ENCODE measurements at places on chromosomes 6 and 20.
A peak's percentile ranks its signal among the peaks of the same experiment; 100 is the strongest.

GRCh38 chr6:15284743-15285142 is 38.9 kb downstream of the JARID2 start:
- DNase-seq = no peak

DNA sequence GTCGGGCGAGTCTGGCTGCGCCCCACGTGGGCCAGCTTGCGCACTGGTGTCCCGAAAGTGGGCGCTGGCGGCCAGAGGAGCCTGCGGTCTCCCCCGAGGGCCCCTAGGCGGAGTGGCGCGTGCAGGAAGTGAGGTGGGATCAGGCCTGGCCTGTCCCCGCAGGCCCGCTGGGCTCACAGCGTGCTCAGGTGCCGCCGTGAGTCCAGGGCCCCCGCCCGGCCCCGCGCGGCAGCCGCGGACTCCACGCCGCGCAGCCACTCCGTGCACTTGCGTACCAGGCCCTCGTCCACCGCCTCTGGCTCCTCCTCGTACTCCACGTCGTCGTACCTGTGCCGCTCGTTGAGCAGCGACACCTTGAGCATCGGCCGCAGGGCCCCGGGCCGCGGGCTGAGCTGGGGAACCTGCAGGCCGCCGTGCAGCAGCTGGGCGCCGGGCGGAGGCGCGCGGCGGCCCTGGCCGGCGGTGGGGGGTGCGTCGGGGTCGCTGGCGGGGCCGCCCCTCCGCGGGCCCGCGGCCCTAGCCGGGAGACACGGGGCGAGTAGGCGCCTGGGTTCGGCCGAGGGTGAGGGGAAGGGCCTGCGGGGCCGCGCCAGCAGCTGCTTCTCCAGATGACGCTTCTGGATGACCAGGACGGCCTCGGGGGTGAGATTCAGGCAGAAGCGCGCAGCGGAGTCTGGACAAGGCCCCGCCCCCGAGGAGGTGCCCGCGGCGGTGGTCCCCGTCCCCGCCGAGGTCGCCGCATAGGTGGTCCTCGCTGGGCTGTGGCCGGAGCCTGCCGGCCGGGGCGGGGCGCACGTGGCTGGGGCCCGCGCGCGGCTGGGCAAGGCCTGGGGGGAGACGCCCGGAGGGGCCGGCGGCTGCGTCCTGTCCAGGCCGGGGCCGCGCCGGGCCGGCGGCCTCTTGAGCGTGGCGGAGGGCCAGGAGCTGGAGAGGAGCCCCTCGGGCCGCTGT is 835 bp downstream of the PRR18 start:
- no peak for DNase-seq

GRCh38 chr20:53655625-53656292 is 62.1 kb upstream of the ZNF217 start:
- no peak for DNase-seq

- no peak for DNase-seq
These were observed 9.6 kb upstream of the NELFCD start for GRCh38 chr20:58971429-58971828.

GRCh38 chr20:40467067-40467466 is 222.0 kb downstream of the MAFB start:
- no peak for DNase-seq

DNA sequence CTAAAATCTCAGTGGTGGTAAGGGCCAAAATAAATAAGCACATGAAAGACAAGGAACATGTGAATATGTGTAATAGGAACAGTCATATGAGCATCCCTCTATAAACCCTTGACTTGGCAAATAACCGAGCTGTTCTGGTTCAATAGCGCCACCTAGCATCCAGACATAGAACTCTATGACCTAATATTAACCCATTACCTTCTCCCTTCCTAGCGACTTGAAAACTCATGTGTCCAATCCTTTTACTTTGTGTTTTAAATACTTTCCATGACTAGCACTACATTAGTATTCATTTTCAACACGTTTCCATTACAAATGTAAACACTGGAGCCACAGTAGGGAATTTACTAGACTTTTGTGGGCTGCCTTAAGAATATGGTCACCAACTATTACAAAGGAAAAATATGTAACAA is 279.7 kb downstream of the UST start:
- DNase-seq = no peak

DNA sequence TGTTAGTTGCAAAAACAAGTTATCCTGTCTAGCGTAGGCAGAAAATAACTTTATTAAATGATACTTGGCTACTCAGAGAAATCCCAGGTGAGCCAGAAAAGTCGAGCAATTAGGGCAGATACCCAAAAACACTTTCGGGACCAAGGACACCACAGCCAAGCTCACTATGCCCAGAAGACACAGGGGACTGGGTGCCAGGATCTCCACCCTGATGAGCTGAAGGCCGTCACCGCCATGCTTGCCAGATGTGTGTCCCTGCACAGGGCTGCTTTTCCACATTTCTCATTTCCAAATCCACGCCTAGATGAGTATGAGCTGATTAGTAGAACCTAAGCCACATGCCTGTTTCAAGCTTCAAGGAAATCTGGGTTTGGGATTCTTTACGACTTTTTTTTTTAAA is 214.0 kb upstream of the SMLR1 start:
- no peak for DNase-seq

- DNase-seq = no peak
These were observed 16.9 kb downstream of the BNIP5 start for GRCh38 chr6:36319821-36320220.

DNA sequence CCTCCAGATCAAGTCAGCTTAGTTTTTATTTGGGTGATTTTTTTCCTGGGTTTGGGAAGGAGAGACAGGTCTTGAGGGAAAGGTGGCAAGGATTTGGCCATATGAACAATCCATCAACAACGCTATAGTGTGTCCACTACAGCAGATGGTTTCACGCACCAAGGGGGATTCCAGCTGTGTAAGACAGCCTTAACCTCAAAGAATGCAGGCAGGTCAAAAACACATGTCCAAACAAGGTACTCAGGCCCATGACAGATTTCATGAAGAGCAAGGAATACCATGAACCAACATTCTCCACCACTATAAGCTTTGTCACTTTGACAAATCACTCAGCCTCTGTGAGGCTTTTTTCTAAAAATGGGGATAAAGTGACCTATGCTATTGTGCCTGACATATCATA is 2.0 kb downstream of the AIF1 start:
- DNase-seq = no peak

DNA sequence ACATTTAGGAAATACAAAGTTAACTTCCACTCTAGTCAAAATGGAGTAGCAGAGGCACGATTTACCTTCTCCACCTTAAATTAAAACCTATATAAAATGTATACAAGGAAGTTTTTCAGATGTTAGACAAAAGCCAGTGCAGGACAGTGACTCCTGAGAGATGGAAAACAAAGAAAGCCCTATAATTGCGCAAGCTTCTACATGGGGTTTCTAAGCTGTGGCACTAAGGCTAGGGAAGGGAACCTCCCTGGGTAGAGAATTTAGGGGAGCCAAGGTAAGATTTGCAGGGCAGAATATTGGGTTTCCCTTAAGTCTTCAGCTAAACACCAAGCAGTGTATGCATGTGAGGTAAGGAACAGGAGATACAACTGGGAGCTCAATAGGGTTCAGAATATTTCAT is 18.5 kb upstream of the ZC3H12D start:
- DNase-seq = no peak

- peak; percentile 23 for DNase-seq
These were observed 19.4 kb upstream of the MUC21 start for GRCh38 chr6:30964075-30964474.

DNA sequence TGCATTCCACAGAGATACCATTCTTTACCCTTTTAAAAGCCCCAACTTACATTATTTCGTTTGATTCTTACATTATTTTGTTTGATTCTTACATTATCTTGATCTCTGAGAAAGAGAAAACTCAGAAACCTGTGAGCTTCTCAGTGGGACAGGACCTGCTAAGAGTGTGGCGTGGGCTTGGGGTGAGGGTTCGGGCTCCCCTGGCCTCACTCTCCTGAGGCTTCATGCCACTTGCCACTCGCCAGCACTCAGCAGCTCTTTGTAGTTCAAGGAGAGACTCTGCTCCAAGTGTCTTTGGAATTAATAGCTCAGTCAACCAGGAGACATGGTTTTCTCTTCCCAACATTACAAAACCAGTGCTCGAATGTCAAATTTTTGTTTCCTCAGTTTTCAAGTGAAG is 132.4 kb upstream of the RGS17 start:
- DNase-seq = no peak

DNA sequence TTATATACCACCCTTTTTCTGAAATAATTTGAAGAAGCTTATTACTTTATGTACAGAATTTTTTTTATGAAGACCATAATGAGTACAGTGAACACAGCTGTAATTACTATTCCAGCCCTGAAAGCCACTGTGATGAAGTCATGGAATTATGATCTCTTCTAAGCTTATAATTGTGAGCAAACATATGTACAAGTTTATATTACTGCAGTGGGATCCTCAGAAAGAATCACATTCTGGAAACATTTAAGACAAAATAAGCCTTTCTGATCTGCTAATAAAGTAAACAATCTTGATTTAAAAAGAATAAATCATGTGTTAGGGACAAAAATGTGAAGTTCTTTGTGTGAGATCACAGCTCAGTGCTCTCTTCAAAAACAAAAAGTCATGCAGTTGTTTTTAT is 560.4 kb downstream of the CD109 start:
- DNase-seq = no peak

DNA sequence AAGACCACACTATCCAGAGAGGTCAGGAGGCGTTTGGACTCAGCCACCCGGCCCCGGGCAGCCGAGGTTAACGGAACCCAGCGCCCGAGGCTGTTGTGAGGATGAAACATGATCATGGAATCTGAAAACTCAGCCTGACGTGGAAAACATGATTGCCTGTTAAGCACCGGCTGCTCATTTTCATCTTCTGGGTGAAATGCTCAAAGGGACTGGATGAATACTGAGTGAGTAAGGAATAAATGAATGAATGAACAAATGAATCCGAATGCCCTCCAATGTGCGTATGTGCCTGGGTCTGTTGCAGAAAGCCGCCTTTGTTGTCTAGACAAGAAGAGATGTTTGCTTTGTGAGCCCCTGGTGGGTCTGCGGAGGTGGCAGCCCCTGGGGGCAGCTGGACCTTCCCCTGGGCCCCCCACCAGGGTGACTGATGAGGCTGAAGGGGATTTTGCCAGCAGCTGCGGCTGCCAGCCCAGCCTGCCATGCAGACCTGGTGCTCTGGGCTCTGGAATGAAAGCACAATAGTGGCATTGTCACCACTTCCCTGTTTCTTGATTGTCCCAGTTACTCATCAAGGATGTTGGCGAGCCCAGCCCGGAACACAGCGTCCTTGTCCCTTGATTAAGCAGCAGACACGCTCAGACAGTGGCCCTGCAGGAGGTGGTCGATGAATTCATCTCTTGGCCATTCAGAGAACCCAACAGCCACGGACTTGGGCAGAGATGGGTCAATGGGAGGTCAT is 211.1 kb downstream of the ANKRD60 start:
- no peak for DNase-seq

GRCh38 chr6:41536795-41537758 is 9.1 kb upstream of the FOXP4 start:
- no peak for DNase-seq

DNA sequence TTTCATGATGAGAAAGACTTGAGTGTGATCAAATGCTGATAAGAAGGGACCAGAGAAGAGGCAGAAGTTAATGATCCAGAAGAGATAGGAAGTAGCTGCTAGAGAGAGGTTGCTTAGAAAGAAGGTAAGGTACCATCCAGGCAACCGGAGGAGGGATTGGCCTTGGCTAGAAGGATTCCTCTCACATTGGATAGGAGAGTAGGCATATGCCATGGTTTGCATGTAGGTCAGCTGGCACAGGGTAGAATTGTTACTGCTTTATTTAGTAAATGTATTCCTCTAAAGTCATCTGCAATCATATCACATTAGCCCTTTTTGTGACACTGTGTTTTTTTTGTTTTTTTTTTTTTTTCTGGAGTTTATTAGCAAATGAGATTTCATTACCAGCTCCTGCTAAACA is 580.9 kb upstream of the FLRT3 start:
- no peak for DNase-seq

DNA sequence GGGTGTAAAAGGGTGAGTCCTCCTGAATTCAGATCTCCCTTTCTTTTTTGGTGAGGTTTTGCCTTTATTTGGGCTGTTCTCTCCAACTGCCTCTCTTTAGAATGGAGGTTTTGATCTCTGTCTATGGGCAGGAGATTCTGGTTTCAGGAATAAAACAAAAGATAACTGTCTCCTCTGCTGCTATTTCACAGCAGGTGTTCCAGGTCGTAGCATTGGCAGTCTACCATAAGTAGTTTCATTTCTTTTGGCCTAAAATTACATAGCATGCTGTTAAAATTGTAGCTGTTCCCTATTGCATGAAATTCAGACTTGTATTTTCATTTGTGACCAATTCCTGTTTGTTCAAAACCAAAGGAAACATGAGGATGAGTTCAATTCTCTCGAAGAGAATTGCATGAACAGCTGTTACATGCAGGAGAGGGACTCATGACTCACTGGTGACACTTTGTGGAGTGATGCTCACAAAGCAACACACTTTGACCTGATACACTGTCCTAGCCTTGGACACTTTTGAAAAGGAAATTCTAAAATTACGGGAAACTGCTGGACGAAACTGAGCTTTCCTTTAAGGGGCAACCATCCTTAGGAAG is 76.8 kb upstream of the SIRPG start:
- DNase-seq = peak; percentile 51

GRCh38 chr6:85185977-85186376 is 263.9 kb upstream of the NT5E start:
- no peak for DNase-seq

DNA sequence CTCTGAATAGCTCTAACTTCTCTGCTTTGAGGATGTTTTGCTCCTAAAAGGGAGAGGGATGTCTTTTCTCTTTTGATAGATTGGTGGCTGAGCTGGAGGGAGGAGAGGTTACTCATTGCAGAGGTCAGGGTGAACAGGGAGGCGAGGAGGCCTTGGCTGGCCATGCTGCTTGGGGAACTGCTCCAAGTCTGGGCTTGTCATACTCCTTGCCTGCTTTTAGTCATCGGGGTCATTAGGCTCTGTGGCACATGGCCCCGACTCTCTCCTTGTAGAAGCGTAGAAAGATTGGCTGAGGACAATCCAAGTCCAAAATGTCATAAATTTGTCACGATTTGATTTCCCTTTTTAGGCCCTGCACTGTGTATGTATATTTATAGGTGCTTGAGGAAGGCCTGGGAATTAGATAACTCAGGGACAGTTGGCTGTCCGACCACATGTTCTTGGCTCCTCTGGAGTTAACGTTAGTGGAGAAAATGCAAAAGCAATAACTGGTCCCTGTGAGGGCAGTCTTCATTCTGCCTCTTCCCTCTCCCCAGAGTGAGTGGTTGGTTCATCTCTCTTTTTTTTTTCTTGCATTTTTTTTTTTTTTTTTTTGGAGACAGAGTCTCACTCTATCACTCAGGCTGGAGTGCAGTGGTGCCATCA is 160.1 kb downstream of the SCP2D1 start:
- no peak for DNase-seq

- DNase-seq = no peak
These were observed 69.6 kb upstream of the SMIM28 start for GRCh38 chr6:138307816-138308730.

GRCh38 chr6:56671651-56672461 is 29.2 kb upstream of the DST start:
- DNase-seq = no peak

- DNase-seq = no peak
These were observed 26.1 kb downstream of the CHMP4B start for GRCh38 chr20:33837096-33837830.

All from CD4-positive, alpha-beta T cell treated with Interleukin-4 for 1 hour (primary cell).